ENCODE measurements at places on chromosomes 5 and 9.

GRCh38 chr5:41790038-41790776 lies 80.0 kb downstream of the OXCT1 start:
- DNase-seq: no peak

DNA sequence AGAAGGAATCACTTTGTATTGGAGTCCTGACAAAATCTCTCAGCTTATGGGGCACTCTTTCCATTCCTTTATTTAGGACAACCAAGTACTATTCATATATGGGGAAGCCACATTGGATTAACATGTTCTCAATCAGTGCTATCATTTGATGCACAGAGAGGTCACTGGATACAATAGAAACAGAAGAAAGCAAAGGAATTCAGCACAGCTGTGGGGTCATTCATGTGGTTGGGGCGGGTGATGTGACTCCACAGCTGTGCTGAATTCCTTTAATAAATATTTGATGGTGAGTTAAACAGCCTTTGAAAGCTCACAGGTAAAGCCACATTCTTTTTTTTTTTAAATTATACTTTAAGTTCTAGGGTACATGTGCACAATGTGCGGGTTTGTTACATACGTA lies 854 bp upstream of the TEX48 start:
- no peak for DNase-seq

- no peak for DNase-seq
These were observed 696 bp downstream of the ZFP62 start for GRCh38 chr5:180860273-180860886.

DNA sequence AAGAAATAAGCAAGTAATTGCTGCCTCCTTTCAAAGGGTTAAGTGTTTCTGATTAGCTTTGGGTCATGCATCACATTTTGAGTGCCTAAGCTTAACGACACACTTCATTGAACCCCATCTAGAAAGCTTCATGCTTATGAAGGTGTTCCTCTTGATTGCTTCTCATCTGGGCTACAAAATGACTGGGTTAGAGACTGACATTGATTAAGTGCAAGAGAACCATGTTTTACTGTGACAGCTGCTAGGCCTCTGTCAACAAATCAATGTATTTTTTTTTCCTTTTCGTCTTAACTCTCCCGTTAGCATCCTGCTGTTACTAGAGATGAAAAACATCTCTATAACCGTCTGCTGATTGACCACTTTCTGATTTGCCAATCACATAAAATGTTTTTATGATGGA lies 725.0 kb downstream of the TLE1 start:
- no peak for DNase-seq

GRCh38 chr5:109703829-109704228 lies 14.1 kb downstream of the MAN2A1 start:
- no peak for DNase-seq

DNA sequence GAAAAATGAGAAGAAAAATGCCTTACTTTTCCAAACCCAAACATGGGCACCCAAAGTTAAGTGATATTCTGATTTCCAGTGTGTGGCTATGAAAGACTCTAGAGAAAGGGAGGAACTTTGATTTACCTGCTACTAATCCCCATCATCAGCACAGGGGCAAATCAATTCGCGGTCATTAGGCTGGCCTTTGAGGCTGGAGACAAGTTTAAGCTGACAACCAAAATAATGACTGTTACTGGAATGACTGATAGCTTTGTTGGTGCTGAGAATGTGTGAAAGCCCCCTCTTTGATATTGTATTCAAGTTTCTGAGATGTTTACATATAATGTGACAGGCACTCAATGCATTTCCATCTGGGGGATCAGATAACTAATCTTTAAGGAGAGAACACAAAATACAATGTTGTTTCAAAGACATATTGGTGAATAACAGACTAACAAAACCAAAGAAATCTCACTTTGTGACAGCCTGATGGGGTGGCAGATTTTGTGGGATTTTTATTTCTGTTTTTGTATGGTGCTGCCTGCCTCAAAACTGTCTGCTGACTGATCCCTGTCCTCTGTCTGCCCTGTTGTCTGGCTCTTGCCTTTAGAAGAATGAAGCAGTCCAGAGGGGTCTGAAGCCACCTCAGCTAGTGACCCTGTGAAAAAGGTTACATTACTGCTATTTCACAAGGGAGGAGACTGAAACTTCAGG lies 12.6 kb upstream of the INSYN2B start:
- no peak for DNase-seq

DNA sequence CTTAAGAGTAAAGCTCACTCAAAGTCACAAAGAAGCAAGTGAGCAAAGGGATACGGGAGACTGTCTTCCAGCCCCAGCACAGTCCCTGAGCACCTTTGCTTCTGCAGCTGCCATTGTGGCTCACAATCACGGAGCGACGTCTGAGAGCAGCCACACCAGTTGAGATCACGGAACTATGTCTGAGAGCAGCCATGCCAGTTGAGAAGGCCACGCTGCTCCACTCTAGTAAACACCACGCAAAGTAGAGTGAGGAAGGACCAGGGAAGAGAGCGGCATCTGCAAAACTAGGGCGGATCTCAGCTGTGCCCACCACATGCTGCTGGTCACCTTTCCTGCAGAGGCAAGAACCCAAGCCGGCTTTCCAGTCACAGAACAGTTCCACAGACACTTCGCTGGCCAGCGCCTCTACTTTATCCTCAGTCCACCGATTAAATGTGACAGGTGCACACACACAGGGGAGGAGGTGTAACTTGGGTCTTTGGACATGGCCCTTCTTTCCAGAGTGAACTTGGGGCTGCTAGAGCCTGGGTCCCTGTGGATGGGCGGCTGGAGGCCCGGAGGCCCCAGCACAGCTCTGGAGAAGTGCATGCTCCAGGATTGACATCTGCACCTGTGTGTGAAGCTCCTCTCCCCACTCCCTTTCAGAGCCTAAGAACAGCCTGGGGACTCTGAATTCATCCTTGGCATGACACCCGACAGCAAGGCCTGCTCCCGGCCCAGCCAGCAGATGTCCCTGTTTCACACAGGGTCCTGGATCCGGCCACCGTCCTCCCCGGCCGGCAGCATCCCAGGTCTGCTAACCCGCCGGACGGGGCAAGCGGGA lies 324.9 kb upstream of the IRX4 start:
- DNase-seq: no peak

DNA sequence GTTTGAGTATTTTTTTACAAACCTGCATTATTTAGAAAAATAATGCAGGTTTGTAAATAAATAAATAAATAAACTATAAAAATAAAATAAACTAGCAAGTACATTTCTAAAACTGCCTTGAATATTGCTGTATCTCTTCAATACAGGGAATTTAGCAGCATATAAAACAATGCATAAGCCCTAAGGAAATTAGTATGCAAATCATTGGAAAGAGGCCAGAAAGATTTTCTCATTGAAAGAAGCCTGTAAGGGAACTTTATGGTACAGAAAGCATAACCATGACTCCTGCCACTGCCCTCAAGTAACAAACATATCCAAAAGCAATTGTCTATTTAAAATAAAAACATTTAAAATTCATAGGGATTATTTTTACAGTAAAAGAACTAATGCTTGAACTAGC lies 387.3 kb downstream of the HINT1 start:
- DNase-seq: no peak

GRCh38 chr9:75061169-75061568 lies 26.8 kb downstream of the NMRK1 start:
- no peak for DNase-seq

GRCh38 chr5:78719504-78720219 lies 71.1 kb upstream of the LHFPL2 start:
- no peak for DNase-seq

DNA sequence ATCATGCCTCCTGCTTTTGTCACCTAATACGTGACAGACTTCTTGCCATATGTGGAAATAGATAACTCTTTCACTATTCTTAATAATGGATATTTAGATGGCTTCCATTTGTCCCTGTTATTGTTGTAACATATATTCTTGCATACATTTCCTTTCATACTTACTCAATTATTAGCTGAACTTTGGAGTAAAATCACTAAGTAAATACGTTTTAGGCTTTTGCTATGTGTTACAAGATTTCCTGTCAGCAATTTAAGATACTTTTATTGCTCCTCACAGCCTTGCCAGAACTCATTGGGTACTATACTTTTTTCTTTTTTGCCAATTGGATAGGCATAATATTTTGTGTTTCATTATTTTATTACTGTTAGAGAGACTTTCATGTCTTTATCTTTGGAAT lies 26.9 kb downstream of the CCNH start:
- no peak for DNase-seq

- DNase-seq: no peak
These were observed 11.0 kb downstream of the SPINK14 start for GRCh38 chr5:148179234-148179824.

DNA sequence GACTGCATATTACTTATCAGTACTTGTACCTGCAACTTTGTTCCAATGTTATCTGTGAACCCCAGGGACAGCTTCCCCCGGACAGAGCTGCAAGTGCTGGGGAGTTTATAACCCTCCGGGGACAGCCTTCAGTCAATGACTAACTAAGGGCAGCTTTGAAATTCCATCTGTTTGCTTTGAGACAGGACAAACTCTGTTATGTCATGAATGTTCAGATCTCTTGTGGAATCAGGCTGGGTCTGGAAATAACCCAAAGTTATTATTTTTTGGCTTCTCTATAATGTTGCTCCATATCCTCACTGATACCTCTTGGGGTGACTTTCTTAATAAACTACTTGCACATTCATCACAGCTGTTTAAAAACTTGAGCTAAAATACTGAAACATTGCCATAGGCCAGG lies 617.5 kb upstream of the TLE4 start:
- DNase-seq: no peak

GRCh38 chr9:133584559-133585476 lies 24.4 kb downstream of the FAM163B start:
- DNase-seq: no peak

- no peak for DNase-seq
These were observed 303.8 kb downstream of the EDIL3 start for GRCh38 chr5:84080908-84081307.

DNA sequence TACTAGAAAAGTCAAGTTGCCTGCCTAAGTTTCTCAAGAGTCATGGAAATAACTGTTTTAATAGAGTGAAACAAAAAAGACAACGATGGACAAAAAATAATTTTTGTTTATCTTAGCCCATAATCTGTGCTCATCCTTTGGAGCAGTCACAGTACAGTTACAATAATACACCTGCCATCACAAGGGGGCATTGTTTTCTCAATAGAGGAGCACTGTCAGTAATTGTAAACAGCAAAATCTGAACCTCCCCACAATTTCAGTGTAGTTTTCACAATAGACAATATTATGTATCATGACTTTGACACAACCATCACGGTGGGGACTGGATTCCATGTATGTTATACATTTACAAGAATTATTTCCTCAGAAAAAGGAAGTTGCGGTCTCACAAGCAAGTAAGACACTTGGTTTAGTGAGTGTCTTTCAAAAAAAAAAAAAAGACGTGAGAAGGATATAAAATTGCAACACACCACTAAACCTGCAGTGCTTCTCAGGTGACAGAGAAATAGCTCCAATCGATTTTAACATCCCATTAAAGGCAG lies 586.3 kb downstream of the PTPRD start:
- no peak for DNase-seq

DNA sequence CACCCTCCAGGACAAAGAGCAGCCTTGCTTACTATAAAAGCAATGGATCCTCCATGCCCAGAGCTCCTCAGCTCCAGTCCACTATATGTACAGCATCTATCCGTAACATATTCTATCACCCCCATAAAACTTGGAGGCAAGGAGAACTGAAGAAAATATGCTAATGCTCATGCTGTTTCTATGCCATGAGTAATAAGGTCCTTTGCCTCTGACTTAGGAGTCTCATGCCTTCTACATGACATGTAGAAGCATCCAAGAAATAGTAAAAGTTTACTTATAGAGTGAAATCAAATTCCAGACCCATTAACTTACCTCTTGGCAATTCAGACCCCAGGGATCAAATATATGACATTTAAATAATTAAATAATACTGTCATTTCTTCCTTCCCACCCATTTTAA lies 33.7 kb downstream of the SSBP2 start:
- no peak for DNase-seq

DNA sequence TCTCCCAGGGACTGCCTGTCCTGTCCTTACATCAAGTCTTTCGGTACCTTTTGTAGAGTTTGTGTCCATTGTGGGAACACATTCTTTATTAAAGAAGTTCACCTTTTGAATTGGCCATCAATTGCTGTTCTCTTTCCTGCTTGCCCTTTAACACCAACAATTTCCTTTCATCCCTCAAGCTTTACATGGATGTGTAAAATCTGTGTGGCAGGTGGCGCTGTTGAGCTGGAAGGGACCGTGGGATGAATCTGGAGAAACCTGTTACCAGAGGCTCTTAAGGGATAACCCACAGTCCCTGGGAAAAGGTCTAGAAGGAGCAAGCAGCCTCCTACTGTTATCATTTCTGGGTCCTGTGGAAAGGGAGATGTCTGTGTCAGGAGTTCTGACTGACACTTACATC lies 7.9 kb upstream of the ZFP62 start:
- peak; percentile 85 for DNase-seq
